Activated naive CD8-positive, alpha-beta T cell treated with anti-CD3 and anti-CD28 coated beads, Interleukin-2, amount 50 U/mL, for 16 hours (primary cell): ENCODE measurements at places on chromosomes 6 and 20.

DNA sequence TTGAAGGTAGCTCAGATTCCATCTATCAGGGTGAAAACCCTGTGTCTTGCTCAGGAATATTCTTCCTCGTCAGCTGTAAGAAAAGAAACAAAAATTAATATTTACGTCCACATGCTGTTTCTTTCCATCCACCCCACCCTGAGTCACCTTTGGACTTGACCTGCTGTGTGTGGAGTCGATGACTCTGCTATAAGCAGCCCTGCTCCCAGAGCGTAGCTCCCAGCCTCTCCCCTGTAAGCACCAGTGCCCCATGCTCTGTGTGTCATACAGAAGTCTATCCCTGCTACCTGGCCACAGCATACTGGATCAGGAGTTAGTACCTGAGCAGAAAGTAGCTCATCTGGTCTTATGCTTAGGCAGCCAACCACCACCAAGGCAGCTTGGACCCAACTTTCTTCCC, 223.6 kb downstream of the SOD2 start:
- no peak for DNase-seq

- no peak for DNase-seq
These were observed 119.4 kb downstream of the SASH1 start for GRCh38 chr6:148461986-148462577.

GRCh38 chr20:57770852-57771720, 61.3 kb upstream of the PMEPA1 start:
- DNase-seq = no peak

DNA sequence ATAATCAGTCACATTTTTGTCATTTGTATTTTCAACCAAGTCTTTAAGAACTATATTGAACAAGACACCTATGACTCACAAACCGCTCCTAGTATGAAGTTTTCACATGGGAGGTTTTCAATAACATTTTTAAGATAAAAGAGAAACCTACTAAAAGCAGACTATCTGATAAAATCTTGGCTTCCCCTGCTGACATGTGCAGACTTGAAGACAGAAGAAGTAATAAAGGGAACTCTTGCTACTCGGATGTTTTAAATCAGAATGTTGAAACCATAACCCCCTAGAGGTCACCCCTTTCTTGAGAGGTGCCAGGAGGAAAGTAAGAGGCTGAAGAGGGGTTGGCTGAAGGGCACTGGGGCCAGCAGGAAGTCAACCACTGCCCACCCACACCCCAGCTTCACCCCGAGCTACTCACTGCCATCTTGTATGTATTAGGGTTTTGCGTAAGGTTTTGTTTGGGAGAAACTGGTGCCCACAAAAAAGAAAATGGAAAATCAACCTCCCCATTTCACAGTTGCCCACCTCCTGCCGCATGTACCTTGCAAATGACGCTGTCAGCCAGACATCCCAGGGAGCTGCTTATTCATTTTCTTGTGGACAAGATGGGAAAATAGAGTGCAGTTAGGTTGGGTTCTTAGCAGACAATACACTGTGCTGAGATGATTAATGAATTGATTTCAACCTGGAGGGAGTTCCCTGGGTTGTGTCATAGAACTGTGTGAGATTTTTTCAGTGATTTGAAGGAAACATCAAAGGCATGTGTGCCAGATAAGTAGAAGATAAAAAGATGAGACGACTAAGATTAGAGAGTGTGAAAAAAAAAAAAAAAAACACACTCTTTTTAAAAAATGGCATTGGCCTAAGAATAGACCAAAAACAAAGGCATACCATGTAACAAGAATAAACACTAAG, 83.2 kb upstream of the TAB2 start:
- no peak for DNase-seq

- DNase-seq = no peak
These were observed 209.1 kb upstream of the JARID2 start for GRCh38 chr6:15036690-15037245.
